Right kidney (tissue), 9 donors: ENCODE measurements at places on chromosomes 5 and 9.

DNA sequence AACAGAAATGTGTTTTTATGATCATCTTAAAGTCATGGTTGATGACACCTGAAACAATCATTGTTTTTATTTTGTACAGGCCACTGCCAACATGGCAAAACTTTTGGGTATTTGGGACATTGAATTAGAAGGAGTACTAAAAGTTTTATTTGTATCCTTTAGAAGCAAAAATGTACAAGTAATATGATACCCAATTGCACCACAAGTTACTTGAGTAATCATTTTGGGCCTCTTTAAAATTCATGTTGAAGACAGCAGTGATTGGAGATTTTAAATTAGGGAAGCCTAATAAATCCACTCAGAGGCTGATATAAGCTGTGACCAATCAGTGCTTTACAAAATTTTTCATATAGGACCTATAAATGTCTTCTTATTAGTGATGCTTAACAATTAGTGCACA, 212.9 kb downstream of the MARCHF11 start:
- no peak for DNase-seq

DNA sequence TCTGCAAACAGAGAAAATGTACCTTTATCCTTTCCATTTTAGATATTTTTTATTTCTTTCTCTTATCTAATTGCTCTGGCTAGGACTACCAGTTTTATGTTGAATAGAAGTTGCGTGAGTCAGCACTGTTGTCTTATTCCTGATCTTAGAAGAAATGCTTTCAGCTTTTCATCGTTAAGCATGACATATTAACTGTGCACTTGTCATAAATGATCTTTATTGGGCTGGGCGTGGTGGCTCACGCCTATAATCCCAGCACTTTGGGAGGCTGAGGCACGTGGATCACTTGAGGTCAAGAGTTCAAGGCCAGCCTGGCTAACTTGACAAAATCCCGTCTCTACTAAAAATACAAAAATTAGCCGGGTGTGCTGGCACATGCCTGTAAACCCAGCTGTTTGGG, 8.2 kb upstream of the ECM2 start:
- DNase-seq = no peak

- DNase-seq = no peak
Observed at GRCh38 chr5:133200256-133200655, 148.4 kb downstream of the HSPA4 start.

DNA sequence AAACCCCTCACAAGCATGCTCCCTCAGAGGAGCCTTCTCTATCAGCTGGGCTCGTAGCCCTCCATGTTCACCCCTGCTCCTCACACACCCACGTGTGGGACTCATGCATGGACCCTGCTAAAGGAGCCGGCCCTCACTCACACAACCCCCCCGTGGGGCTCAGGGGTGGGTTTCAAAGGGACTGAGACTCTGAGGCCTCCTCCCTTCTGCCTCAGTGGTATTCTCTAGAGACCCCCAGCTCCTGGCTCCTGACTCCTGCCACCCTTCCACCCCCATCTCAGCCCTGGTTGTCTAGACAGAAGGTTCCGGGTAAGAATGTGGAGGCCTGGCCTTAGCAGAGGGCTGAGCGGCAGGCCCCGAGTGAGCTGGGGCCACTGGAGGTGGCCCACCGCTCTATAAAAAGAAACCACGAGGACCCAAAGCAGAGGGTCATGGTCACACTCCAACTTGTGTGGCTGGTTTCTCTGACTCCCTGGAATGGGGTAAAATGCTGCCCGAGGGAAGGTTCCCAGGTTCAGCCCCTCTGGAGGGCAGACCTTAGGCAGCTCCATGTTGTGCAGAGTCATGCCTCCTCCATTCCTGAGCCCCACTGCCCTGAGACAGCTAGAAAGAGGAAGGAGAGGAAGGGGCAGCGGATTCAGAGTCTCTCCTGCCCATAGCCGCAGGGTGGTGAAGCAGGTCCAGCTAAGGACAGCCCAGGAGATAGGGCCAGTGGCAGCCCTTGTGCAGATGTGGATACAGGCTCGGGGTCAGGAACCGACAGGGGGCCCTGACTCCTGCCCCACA, 10.8 kb downstream of the SEPTIN8 start:
- DNase-seq = no peak

DNA sequence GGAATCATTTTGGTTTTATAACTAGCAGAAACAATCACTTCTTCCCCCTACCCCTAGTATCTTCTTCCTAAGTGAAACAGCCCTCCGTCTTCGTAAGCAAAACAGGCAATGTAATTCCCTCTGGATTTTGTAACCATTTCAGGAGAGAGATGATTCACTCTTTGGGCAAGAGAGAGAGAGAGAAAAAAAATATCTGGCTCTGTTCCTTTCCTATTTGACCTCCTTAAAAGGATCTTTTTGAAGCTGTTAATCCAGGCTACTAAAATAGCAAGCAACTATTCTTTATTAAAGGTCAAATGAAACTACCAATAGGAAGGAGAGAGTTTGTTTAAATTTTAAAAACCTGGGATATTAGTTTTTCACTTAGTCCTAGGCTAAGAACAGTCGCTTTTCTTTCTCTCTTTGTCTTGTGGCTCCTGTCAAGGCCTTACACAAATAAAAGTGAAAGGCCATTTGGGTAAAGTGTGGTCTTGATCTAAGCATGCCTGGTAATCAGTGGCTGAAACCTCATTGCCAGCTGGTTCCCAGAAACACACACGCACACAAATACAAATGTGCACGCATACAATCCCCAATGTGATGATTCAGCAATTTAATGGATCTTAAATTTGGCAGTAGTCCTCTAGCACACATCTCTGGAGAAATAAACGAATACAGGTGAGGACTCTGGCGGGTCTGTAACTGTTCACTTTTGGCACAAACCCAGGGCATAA, 70.2 kb downstream of the PRUNE2 start:
- DNase-seq = no peak

GRCh38 chr5:52692039-52692438, 95.7 kb upstream of the ITGA1 start:
- no peak for DNase-seq

- DNase-seq = peak; percentile 51
Observed at GRCh38 chr9:127825319-127826051, 22.8 kb downstream of the FPGS start.

DNA sequence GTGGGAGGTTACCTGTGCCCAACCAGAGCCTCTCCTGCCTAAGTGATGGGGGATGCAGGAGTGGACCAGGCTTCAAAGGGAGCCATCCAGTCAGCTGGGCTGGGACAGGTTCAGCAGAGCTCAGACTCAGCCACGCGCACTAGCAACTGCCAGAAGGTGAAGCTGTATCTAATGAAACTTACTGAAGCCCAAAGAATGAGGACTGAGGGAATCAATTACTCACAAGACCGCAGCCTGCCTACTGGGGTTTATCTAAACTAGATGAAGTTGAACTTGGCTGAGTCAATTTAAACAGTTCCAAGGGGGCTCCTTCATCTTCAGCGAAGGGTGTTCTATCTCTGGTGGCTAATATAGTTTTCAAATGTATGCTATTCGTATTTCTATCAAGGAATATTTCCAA, 11.4 kb downstream of the HAND1 start:
- DNase-seq = no peak

DNA sequence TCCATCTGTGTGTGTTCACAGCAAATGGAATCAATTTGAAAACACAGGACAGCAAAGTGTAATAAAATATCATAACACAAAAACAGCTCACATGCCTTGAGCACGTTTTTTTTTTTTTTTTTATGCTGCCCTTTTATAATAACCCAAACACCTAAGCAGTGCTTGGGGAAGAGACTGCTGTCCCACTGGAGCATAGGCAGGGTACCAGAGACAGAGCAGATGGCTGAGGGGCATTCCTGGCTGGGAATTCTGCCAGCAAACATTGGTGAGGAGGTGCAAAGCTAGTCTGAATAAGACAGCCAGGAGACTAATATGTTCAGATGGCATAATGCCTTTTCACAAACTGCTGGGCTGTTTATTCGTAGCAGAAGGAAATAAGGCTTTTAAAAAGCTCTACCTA, 58.1 kb upstream of the SV2C start:
- no peak for DNase-seq

DNA sequence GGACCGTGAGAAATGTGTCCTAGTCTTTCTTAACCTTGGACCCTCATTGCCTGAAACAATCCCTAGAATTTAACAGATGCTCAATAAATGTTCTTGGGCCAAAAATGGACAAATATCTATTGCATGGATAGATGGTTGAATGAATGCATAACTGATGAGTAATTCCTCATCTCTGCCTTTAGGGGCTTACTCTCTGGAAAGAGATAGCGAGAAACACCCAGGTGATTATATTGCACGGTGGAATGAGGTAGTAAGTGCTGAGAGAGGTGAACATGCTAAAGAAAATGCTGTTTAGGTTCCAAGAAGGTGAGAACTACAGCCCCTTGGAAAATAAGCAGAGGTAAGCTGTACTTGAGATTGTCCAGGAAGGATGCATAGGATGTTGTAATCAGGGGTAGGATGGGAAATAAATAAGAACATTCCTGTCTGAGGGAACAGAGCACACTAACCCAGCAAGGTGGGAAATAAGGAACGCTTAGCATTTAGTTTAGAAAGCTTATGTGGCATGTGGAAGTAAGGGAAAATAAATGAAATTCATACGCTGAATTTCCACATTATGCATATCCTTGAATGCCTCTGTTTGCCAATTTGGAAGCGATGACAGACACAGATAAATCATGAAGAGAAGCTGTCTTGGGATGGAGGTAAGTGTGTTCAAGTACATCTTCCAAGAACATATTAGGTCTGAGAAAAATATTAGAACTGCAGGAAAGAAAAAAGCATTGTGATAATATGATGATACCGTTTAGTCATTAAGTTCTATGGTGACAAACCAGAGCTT, 426.6 kb downstream of the ARHGEF28 start:
- DNase-seq = no peak

DNA sequence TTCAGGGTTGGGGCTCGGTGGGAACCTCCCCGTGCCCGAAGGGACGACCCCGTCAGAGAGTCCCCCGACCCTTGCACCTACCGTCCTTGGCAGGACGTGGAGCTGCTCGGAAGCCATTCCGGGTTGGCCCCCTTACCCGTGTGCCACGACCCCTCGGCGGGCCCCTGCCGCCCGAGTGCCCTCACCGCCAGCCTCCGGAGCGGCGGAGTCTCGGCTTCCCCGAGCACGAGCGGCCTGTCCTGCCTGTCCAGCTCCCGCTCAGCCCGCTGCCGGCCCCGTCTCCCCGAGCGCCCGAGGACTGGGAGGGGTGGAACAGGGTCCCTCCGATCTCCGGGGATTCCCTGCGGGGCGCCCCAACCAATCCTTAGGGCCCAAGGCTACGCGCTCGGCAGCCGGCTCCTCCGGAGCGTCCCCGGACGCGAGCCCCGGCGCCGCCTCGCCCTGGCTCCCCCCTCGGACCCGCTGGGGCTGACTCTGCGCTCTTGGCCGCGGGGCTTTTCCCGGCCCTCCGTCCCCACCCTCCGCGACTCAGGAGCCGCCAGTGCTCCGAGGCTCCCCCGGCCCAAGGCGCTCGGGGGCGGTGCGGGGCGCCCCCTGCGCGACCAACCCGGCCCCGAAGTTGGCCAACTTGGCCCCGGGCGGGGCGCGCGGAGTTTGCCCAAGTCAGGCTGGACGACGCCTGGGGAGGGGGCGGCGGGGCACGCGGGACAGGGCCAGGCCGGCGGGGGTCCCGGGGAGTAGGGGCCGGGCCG, 654 bp downstream of the ADAMTS2 start:
- peak; percentile 82 for DNase-seq

DNA sequence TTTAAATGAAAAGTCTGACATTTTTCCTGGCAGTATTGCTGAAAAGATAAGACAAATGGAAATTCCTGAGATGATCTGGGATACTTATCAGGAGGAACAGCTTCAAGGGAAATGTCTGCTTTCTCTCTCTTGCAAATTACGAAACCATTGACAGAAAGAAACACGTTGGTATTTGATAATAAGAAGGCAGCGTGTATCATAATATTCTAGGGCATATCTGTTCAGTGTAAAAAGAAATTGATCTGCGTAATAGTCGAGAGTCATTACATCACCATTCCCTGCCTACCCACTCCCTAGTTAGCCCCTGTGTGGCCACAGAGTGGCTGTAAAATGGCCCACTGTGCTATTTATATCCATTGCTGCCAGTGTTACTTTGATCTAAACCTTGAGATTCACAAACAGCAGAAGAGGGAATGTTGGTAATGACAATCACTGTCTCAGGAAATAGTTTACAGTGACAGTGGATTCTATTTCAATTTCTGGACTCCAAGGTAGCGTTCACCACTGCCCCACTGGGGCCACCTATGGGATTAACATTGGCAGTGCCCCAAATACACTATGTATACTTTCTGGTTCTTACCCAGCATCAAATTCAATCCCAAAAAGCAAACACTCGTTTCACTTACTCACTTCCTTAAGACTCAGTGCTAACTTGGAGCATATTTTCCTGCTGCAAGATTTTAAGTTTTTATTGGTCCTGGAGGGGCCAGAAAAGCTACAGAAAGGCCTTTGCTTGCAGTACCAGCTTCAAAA, 133.4 kb upstream of the GAS1 start:
- DNase-seq = no peak

GRCh38 chr5:50647726-50648125, 18.7 kb upstream of the PARP8 start:
- DNase-seq = no peak

DNA sequence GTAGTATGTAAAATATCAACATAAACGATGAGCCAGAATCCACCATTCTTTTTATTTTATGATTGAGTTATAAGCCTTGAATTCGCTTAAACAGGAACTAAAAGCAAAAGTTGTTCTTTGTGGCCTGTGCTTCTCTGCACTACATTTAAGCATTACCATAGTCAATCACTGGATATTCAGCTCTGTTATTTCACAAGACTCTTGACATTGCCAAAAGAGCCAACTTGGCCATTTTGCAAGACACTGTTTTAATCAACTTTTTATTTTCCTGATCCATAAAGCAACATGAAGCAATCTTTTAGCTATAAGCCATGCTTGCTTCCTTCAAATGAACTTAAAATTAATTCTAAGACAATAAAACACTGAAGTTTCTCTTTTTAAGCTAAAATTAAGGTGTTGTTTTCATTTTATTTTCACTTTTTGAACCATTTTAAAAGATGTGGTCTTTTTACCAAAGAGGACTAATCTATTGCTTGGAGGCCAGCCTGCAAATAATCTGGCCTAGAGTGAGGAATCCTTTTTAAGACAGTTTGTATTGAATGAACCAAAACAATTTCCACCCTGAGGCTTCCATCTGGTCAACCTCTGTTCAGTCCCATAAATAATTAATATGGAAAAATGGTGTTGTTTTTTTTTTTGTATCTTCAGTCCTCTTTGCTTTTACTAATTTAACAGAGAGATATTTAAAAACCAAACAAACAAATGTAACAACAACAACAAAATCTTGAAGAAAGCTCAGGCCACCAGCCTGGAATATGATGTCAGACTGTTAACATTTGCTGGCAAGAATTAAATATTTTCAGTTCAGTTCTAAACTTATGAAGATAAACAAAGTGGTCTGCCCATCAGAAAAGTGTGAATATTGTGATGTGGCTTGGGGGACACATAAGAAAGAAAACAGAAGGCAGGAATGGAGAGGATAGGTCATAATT, 274.4 kb downstream of the MARCHF11 start:
- DNase-seq = no peak
